ENCODE measurements at places on chromosomes 5 and 9.

GRCh38 chr5:81225463-81225862 lies 7.7 kb upstream of the CKMT2 start:
- DNase-seq, result no peak

GRCh38 chr9:88658311-88658822 lies 123.4 kb downstream of the NXNL2 start:
- no peak for DNase-seq

GRCh38 chr5:58498340-58498942 lies 7.2 kb downstream of the GAPT start:
- DNase-seq, result no peak

DNA sequence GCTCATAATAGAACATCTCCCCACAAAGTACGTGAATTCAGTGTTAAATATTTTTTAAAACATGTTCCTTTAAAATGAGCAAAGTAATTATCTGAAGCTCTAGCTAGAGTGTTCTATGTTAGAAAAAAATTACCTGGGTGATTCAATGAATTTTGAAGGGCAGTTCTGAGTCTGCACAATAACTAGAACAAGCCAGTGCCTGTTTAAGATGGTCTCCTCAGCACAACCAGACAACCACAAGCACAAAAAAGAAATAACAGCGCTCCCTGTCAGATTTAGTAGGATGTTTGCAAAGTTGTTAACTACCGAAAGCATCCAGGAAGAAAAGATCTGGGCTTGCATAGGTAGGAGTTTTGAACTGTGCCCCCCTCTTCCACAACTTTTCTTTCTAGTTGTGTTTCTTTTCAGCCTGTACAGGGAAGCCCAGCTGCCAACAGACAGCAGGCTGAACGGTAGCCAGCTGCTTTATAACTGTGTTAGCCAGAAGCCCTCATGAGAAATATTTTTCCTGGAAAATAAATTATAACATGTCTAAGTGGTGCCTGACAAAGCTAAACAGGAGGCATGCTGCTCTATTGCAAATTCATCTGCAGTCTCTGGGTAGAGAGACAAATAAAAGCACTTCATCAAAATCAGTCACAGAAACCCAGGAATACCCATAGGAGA lies 1026.9 kb downstream of the MAT2B start:
- no peak for DNase-seq

DNA sequence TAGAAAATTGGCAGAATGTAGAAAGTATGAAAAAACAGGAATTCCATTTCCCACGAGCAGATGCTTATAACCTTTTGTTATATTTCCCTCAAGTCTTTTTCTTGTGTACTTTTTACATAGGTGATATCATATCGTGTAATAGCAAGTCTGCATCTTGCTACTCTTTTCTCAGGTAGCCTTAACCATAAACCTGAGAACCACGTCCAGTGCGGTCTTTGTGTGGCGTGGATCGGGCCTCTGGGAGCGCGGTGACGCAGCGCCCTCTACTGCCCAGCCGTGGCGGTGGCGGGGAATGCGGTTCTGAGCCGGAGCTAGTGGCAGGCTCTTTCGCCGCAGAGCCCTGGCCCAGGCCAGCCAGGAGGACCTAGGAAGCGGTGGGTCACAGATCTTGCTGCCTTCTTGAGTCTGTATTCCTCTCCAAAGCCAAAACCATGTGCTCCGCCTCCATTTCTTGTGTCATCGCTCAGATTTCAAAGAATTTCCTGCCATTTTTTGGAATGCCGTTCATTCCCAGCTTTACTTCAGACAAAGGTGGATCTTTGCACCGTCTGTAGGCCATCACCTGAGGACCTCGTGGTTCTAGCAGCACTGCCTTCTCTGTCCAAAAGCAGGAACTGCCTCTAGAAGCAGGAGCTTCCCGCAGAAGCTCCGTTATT lies 71.9 kb downstream of the MVB12B start:
- DNase-seq, result peak; percentile 87

DNA sequence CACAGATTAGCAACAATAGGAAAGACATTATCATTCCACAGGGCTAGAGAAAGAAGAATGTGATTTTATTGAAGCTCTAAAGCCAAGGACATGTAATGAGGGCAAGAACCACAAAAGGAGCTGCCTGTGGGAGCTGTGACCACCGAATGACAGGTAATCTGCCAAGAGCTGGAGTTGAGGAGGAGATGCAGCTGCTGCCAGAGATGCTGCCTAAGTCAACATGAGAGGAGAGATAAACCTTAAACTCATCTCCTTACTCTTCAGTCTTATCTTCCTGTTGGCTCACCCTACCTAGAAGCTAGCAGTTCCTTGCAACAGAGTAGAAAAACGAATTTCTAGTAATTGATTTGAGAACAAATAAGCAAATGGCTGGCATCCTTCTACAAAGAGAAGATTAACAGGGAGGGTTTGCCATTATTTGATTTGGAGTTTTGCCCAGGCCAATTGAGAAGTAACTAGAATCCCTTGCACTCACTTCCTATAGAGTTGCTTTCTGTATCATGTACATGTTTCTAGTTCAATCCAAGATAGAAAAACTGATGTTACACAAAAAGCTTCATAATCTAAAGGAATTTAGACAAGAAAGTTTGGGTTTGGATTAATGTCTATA lies 539.2 kb downstream of the TLE1 start:
- DNase-seq, result no peak

DNA sequence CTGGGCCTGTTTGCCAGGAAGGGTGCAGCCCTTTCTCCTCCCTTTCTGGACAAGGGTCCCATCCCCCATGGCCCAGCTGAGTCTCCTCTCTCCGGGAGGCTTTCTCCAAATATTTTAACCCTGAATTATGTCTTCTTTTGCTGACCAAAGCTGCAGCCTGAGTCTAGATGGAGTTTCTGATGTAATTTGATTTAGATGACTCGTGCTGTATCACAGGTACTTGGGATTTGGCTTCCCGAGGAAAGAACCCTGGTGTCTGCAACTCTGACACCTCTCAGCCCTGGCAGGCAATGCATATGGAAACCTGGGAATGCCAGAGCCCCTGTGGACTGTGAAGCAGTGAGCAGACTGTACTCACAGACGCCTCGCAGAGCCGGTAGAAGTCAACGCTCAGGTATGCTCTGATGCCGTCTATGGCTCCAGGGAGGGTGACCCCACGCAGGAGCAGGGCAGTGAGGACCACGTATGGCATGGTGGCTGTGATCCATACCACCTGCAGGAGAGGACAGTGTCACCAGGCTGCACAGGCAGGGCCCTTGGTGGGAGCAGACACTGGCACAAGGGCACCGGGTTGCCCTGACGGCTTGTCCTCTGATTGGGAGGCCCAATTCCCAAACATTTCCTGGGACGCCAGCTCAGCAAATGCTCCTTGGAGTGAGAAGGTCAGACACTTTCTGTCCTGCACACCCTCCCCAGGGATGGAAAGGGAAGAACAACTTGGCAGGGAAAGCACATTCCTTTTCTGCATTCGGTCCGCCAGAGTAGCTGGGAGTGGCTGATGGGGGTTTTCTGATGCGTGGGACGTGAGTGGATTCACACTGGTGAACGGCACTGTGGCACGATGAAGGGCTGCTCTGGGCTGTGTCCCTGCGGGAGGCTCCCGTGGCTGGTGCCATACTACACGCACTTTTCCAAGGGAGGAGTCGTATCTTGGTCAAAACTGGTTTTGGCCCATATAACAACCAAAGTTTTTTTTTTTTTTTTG lies 24.7 kb downstream of the SLC6A3 start:
- DNase-seq, result no peak

- DNase-seq, result no peak
These were observed 548 bp downstream of the CEP120 start for GRCh38 chr5:123422433-123423277.

DNA sequence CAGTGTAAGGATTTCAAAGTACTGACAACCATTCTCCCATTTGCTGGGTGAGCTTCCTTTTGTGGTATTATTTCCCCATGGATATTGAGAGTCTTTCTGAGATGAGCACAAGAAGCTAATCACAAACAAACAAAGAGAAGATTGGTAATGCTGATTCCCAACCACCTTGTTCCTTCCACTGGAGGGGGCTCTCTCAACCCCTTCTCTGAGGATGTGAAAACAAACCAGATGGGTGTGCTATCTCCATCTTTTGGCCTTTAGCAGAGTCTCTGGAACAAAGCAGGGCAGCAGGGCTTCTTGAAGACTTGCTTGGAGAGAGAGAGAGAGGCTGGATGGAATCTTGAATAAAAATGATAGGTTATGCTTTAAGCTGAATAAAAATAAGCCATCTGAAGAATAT lies 576.7 kb upstream of the ZNF462 start:
- no peak for DNase-seq

GRCh38 chr9:1100201-1100600 lies 50.0 kb downstream of the DMRT2 start:
- no peak for DNase-seq

DNA sequence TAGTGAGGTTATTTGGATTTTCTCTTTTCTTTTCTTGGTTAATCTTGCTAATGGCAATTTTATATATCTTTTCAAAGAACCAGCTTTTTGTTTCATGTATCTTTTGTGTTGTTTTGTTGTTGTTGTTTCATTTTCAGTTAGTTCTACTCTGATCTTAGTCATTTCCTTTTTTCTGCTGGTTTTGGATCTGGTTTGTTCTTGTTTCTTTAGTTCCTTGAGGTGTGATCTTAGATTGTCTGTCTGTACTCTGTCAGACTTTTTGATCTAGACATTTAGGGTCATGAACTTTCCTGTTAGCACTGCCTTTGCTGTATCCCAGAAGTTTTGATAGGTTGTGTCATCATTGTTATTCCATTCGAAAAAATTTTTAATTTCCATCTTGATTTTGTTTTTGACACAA lies 399.7 kb downstream of the TLE1 start:
- no peak for DNase-seq
